ENCODE measurements at places on chromosomes 3 and 15.

DNA sequence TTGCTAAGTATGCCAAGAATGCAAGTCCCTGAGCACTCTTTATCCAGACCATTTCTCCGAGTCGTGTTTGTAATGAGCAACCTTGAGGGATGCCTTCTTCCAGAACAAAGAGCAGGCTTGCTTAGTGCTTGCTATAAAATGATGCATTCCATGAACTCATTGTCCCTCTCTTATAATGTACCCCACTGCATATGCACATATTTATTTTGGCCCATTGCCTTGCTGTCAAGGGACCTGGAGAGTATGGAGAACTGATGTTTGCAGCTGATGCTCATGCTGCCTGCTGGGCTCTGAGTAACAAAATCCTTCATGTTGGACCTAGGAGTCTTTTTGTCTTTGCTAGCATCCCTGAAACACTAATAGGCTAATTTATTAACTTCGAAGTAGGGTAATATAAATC lies 97.8 kb upstream of the AADACL2 start:
- no peak for DNase-seq

GRCh38 chr3:49656541-49657112 lies 17.5 kb upstream of the APEH start:
- no peak for DNase-seq

GRCh38 chr3:9169956-9170850 lies 79.2 kb downstream of the SRGAP3 start:
- DNase-seq = no peak

GRCh38 chr3:182390421-182390820 lies 402.9 kb upstream of the ATP11B start:
- no peak for DNase-seq

GRCh38 chr3:34107669-34108068 lies 309.2 kb downstream of the PDCD6IP start:
- DNase-seq = no peak

- DNase-seq = no peak
Observed at GRCh38 chr3:24290596-24290995, 204.1 kb downstream of the THRB start.

GRCh38 chr3:77566055-77566454 lies 526.2 kb downstream of the ROBO2 start:
- no peak for DNase-seq

GRCh38 chr3:4856986-4857385 lies 122.3 kb upstream of the BHLHE40 start:
- DNase-seq = no peak

DNA sequence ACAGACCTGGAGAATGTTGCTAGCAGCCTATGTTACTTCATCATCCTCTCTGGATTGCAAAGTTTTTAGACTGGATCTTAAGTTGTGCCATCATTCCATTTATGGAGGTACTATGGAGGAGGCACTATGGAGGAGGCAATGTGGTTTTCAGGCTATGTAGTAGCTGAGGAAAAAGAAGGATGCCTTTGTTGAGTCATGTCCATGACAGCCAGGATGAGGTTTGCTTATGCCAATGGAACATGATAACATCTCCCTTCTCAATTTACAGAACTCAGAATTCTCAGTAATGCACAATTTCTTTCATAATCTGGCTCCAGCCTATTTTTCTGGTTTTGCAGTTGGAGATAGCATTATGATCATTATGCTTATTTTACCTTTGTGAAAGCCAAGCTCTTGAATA lies 65.9 kb upstream of the TMEM108 start:
- DNase-seq = no peak

- no peak for DNase-seq
Observed at GRCh38 chr15:94231723-94232468, 535 bp downstream of the MCTP2 start.

GRCh38 chr15:70031261-70031660 lies 66.5 kb downstream of the TLE3 start:
- DNase-seq = no peak

- DNase-seq = no peak
Observed at GRCh38 chr3:19489936-19490335, 341.6 kb downstream of the KCNH8 start.

DNA sequence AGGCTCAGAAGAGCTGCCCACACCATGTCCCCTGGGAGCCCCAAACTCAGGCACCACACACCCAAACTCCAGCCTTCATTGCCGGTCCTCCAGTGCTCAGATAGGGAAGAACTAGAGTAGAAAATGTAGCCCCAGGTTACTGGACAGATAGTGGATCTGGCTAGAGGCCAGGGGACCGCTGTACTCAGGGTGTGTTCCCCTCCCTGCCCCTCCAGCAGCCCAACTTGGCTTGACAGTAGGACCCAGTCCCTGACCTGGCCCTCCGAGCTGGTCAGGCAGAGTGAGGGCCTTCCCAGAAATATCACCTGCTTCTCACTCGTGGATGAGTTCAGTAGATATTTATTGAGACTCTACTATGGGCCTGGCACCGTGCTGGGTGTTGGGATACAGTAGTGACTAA lies 100.0 kb downstream of the CORO2B start:
- DNase-seq = no peak

GRCh38 chr3:52315977-52316764 lies at the start of gene DNAH1:
TSS of gene DNAH1 (plus strand) at chr3:52316319. CDS start at chr3:52322443, 6,124 bp downstream.
- DNase-seq = no peak

DNA sequence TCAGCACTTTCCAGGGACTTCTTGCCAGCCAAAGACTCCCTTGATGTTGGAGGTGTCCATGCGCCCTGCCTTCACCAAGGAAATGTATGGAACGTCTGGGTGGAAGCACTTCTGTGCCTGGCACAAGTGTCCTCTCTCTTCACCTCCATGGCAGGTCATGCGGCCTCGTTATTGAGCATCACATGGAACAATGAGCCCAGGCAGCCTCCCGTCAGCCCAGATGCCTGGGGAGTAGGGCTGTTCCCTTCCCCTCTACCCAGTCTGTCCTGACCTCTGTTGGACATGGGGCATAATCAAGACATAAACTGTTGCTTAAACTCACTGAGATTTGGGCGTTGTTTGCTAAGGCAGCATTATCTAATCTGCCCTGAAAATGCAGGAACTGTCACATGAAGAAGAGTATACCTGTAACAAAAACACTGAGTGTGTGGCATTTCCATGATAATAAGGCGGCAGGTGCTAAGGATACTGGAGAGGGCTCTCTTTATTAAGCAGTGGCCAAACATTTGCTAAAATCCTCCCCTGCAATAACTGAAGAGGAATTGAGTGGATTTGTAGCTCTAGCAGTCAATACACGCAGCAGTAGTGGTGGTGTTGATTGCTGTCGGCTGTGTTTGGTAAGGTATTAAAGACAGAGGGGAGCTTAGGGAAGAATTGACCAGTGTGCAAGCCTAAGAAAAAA lies 338.2 kb upstream of the ATP10A start:
- DNase-seq = no peak

DNA sequence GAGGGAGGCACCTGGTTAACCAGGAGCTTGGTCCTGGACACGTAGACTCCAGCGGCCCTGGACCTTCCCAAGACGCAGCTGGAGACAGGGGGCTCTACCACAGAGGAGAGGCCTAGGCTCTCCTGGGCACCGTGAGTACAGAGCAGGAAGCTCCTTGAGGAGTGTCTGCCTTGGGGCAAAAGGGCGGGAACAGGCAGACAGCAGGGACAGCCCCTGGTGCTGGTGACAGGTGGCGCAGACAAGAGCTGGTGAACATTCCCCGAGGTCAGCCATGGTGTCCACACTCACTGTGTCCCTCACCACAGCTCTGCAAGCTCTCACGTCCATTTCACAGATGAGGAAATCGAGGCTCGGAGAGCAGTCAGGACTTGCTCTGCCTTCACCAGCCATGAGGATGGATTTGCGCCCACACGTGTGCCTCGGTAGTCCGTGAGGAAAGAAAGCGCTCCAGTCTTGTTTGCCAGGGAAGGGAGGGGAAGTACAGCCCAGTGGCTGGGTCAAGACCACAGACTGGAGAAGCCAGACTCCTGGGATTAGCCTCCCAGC lies 2.6 kb upstream of the PLXNA1 start:
- no peak for DNase-seq

DNA sequence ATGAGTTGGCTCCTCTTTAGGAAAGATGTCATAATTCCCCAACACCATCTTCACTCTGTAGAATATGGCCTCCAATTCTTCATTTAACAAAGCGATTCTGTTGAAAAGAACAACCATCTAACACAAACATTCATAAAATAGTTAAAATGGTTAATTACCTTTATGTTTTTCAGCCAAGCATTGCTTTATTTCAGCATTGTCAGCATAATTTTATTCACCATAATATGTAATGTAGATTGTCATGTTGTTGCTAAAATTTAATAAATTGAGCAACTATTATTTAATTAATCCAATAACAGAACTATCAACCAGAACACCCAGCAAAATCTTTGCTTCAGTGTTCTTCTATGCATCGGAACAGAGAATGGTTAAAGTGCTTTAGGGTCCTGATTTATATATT lies 46.2 kb upstream of the EPHA3 start:
- no peak for DNase-seq

- no peak for DNase-seq
Observed at GRCh38 chr3:69659180-69659910, 79.9 kb upstream of the MITF start.

Data from stimulated activated CD8-positive, alpha-beta memory T cell treated with anti-CD3 and anti-CD28 coated beads, Interleukin-4, amount 100 ng/mL, for 4 hours (primary cell).